ENCODE measurements at places on chromosomes 1 and 21. TPM values are rescaled to one million over a fixed set of nuclear protein-coding genes. Genes with fewer than 3 reads are reported as not detected.

The CHAF1B gene
- 11.9 TPM for total RNA-seq

The CA6 gene
- total RNA-seq: not detected

The AK5 gene
- total RNA-seq: 6.8 TPM

The OR2L3 gene
- not detected for total RNA-seq

The BSND gene
- not detected for total RNA-seq

The UBL4B gene
- not detected for total RNA-seq

The SPRR2G gene
- not detected for total RNA-seq

The RHEX gene
- total RNA-seq: not detected

The MPZL1 gene
- 139 TPM for total RNA-seq

The MYBPH gene
- total RNA-seq: not detected

The CNR2 gene
- total RNA-seq: not detected

The DHCR24 gene
- total RNA-seq: 47.5 TPM

The MEF2D gene
- 38.2 TPM for total RNA-seq

The CD1B gene
- total RNA-seq: not detected

The CASZ1 gene
- total RNA-seq: 2.3 TPM

The SDC3 gene
- total RNA-seq: 8.2 TPM

The OPRD1 gene
- total RNA-seq: 0.01 TPM

The C1orf216 gene
- 13.9 TPM for total RNA-seq

The SPRR4 gene
- not detected for total RNA-seq

The PAQR7 gene
- total RNA-seq: 4.8 TPM

The TDRD5 gene
- total RNA-seq: not detected

The B3GALT2 gene
- not detected for total RNA-seq

The RYR2 gene
- total RNA-seq: 0.05 TPM

The GCSAML gene
- not detected for total RNA-seq

The GPR52 gene
- not detected for total RNA-seq
